ENCODE measurements at places on chromosomes 5 and 9.
A peak's percentile ranks its signal among the peaks of the same experiment; 100 is the strongest.

DNA sequence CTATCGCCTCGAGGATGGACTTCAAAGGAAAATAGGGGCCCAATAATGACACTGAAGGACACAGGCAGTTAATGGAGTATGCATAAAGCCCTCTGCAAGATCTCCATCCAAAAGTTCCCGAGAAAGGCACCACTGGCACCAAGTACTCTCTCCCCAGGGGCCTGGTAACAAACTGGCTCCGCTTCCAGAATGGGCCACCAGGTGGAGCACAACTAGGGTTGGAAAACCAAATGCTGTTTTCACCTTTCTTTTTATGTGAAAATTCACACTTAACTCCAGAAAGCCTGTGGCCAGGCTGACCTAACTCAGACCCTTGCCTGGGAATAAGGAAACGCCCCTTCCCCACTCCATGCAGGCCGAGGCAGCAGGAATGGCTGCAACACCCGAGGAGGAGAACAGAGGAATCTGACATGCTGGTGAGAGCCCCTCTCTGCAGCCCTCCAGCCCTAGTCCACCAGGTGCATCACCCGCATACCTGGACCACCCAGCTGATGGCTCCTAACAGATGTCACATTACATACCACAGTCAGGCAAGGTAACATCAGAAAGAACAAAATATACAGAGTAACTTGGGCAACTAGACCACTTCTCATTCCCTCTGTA is 42.8 kb downstream of the CAMSAP1 start:
- peak; percentile 69 for DNase-seq

GRCh38 chr9:92206488-92206887 is 87.0 kb downstream of the IARS1 start:
- no peak for DNase-seq

DNA sequence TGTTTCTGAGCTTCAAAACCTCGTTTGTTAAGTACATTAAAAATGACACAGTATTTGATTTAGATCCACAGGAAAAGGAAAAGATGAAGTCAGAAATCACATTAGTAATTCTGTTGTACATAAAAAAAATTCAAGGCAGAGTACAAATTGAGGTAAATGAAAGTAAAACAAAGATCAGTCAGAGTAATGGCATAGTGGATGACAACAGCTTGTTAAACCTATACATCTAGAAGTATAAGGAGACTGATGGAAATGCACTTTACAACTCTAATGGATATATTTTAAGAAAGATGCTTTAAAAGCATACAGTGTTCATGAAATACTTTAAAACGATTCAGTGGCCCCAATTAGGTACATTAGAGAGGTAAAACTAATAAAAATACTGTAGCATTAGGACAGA is 631.3 kb upstream of the SEMA6A start:
- no peak for DNase-seq

GRCh38 chr5:158752656-158752973 is 347.1 kb downstream of the EBF1 start:
- DNase-seq = no peak

- peak; percentile 2 for DNase-seq
These were observed 144.1 kb downstream of the CCDC171 start for GRCh38 chr9:15696979-15697378.

- DNase-seq = no peak
These were observed 173.8 kb downstream of the AUH start for GRCh38 chr9:91187965-91188344.

DNA sequence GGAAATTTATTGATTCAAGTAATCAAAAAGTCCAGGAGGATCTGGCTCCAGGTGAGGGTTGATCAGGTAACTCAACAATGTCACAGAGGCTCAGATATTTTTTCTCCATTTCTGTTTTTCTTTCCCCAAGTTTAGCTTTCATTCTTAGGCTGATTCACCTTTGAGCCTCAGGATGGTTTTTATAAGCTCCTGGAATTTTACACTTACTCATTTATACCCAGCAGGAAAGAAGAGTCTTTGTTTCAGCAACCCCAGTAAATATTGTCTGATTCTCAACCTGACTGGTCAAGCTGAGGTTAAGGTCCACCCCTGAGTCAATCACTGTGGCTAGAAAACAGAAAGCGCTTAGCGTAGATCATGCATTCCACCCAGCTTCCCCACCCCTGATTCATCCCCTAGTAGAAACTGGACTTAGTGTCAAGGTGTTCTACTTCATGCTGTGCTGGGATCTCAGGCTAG is 500.6 kb downstream of the KIF4B start:
- no peak for DNase-seq

- no peak for DNase-seq
These were observed 187.0 kb downstream of the FANCC start for GRCh38 chr9:95130484-95130883.

- no peak for DNase-seq
These were observed 162.3 kb downstream of the RANBP17 start for GRCh38 chr5:171024084-171024483.

DNA sequence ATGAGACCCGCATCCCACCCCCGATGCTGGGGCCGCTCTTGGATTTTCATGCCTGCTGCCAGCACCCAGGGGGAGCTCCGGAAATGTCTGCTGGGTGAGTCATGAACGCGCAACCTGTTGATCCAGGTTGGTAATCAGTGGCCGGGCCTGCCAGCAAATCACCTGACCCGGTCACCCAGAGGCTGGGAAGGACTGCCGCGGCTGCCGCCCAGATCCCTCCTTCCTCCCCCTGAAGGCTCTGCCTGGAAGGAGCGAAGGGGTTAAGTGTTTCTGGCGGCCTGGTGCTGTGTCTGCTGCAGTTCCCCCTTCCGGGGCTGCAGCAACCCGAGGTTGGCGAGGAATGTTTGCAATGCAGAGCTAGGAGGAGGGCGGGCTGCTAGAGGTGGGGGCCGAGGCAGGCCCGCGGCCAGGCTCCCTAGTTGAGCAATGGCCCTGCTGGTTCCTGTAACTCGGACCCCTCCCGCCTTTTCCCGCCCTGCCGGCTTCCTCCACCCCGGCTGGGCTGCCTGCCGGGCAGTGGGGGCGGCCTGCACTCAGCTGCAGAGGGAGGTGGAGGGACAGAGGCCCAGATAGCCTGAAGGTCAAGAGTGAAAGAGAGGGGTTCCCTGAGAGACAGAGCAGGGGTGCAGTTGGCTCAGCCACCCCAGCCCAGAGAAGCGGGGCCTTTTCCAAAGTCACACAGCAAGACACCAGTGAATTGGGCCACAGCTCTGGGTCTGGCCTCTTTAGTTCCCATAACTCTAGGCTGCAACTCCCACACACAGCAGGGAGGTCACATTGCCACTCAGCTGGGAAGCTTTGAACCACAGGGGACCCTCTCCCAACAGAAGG is 156.3 kb upstream of the IER5L start:
- DNase-seq = peak; percentile 87

DNA sequence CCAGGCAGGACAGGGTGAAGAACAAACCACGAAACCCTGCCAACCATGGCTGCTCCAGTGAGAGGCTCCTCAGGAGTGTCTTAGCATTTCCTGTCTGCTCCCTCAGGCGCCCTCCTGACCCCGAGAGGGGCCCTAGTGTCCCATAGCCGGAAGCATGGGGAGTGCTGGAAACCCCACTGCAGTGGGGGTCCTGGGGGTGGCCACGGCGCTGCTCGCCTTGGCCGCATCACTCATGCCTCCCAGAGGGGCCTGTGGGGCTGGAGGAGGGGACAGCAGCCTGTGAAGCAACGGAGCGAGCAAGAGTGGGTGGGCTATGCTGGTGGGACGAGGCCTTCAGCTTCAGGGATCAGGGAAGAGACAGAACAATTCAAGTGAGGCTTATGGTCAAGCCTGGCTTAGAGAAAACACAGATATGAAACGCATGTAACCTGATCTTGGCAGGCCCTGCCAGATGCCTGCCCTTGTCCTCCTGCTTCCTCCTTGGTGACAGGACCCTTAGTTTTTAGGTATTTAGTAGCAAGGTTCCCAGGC is 219.1 kb downstream of the FANCC start:
- no peak for DNase-seq

- no peak for DNase-seq
These were observed 2.2 kb upstream of the ALDOB start for GRCh38 chr9:101437806-101438232.

- no peak for DNase-seq
These were observed 123.2 kb downstream of the TLE1 start for GRCh38 chr9:81566074-81566698.

DNA sequence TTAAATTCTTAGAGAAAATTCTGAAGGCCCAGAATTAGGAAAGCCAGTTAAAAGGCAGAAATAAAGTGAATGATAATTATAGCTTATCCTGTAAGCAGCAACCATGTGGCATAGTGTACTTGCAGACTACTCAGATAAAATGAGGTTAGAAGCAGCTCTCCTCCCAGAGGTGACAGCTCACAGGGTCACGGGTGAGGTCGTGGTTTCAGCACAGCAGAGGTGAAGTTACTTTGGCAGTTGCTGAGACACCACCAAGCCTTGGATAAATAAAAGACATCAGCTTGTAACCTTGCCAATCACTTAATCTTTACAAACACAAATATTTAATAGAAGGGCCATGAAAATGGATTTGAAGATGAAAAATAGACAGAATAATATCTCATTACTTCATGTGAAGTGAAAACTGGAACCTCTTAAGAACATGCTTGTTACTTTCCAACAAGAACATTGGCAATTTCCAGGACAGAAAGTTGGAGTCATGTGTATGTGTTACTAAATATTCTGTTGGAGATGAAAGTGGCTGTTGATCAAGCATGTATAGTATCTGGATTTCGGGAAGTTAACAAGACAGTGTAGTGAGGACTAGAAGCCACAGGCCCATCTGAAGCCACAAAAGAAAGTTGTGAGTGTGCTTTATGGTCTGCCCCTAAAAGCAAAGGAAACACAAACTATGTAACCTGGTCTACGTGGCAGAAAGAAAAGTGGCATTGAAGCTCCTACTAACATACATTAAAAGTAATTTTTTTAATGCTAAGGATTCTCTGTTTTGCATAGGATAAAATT is 134.4 kb downstream of the ERCC6L2 start:
- DNase-seq = no peak

DNA sequence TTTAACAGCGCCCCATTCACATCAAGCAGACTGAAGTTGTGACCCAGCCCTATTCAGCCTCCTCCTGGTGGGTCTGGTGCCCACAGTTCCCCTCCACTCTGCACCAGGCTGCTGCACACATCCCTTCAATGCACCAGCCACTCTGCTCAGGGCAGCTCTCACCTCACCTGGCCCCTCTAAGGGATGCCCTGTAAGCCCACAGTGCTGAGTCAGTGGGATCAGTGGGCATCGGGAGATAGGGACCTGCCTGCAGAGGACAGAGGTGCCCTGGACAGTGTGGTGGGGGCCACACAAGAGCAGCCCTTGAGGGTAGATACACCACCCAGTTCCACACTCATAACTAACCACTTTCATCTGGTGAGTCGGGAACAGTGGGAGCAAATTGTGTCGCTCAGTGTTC is 38.3 kb upstream of the S1PR3 start:
- DNase-seq = no peak

GRCh38 chr9:114478871-114479270 is 26.4 kb downstream of the WHRN start:
- no peak for DNase-seq

DNA sequence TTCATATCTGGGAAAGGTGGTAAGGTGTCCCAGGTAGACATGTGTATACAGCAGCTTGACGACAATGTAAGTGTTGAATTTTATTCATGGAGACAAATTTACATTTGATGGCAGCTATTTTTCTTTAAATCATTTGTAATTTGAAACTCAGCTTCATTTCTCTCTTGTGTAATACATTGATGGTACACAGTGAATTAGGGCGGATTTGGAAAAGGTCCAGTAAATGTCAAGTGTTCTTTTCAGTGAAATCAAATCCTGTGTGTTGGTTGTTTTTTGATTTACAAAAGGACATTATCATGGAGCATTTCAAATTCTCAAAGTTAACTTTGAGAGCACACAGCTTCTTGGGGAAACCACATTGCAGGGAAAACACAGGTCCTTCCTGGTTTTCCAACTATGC is 30.0 kb upstream of the PCSK1 start:
- DNase-seq = no peak

- no peak for DNase-seq
These were observed 32.4 kb upstream of the PUM3 start for GRCh38 chr9:2876320-2876719.

GRCh38 chr5:5537426-5537825 is 114.9 kb downstream of the ICE1 start:
- DNase-seq = no peak

DNA sequence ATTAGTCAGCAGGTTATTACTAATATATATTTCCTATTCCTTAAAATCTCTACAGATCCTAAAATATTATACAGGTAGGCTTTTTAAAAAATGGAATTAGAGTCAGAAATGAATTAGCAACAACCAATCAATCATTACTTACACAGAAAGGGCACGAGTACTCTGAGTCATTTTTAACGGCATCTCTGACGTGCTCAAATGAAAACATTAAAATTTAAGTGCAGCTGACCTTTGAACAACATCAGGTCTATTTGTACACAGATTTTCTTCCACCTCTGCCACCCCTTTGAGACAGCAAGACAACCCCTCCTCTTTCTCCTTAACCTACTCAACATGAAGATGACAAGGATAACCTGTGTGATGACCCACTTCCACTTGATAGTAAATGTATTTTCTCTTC is 19.1 kb downstream of the AUH start:
- no peak for DNase-seq

All from T47D (cell line).